ENCODE measurements at places on chromosomes 5 and 9. TPM values are rescaled to one million over a fixed set of nuclear protein-coding genes. Genes with fewer than 3 reads are reported as not detected.

DNA sequence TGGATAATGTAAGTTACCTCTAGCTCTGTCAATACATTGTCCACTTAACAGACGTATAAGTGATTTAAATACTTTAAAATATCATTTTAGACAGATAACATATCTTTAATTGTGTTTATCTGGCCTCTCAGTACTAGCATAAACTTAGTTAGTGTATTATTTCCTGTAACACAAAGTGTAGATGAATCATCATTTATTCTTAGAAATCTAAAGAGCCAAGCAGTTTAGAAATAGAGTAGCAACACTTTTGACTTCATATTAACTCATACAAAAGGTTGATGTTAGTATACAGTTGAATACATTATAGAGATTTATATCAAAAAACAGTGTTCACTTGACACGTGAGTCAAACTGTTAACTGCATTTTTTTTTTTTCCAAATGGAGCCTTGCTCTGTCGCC lies 18.0 kb downstream of the NCBP1 start:
- no peak for DNase-seq

DNA sequence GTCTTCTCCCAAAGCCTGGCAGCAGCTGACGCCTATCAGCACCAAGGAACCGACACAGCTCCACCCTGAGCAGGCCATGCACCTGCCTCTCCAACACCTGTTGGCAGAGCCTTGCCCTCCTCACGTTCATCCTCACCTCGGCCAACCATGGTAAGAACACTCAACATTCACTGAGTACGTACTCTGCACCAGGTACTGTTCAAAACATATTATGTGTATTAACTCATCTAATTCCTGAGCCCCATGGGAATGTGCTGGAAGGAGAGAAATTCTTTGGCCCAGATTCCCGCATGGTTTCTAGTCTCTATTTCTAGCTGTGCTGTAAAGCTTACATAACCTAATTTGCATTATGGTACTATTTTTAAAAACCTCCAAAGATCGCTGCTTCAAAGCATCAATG lies 86.1 kb downstream of the GPR21 start:
- DNase-seq = no peak

DNA sequence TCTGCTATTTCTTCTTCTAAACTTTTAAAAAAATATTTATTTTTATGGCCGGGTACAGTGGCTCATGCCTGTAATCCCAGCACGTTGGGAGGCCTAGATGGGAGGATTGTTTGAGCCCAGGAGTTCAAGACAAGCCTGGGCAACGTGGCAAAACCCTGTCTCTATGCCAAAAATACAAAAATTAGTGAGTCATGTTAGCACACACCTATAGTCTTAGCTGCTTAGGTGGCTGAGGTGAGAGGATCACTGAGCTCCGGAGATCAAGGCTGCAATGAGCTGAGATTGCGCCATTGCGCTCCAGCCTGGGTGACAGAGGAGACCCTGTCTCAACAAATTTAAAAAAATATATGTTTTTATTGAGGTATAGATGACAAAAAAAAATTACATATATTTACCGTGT lies 5.6 kb downstream of the AP3S1 start:
- DNase-seq = no peak

GRCh38 chr9:127707766-127708165 lies 978 bp downstream of the CFAP157 start:
- DNase-seq = no peak

- DNase-seq = no peak
These were observed 269.9 kb downstream of the MEF2C start for GRCh38 chr5:88613051-88613450.

DNA sequence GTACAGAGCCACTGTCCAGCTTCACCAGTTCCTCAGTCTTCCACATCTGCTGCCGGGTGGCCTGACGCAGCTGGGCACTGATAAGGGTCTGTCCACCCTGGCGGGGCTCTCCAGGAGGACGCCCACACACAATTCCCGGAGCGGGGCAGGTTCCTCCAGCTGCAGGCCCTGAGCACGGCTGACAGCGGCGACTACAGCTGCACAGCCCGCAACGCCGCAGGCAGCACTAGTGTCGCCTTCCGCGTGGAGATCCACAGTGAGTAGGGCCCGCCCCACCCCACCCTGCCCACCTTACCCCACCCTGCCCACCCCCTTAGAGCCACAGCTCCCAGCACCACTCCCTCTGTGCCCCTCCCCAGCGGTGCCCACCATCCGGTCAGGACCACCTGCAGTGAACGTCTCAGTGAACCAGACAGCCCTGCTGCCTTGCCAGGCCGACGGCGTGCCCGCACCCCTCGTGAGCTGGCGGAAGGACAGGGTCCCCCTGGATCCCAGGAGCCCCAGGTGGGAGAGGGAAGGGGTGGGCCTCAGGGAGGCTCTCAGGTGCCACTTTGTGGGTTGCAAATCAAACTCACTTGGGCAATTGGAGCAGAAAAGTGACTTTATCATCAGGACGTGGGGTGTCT lies 48.8 kb upstream of the ASS1 start:
- no peak for DNase-seq

DNA sequence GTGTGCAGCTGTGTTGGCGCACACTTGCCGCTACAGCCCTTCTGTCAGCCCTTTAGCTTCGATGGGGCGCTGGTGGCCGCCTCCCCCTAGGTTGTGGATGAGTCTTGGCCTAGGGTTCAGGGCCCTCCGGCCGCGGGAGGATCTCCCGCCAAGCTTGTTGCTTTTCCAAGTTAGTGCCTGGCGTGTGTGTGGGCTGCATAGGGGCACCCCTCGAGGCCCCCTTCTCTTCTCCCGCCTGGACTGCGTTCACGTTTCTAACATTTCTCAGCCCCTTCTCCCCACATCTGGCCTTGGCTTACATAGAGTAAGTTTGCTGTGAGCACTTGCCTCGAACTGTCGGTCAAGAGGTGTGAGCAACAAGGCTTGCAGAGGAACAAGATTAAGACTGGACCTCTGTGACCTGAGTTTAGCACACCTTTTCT lies 413 bp upstream of the OXCT1 start:
- no peak for DNase-seq

DNA sequence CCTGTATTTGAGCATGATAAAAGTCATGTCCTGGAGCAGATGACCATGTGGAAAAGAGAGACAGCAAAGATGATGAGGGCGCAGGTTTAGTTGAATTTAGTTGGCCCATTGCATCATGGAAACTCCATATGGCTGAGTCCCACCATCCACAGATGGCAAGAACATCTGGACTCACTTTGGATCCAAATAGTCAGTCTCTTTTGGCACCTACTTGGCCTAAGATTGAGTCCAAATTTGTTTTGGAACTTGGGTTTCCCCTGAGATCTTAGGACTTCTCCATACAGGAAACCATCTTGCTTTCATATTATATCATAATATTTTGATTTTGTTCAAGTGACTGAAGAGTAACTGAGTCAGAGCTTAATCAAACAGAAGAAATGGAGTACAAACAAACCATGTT lies 217.5 kb downstream of the DRD1 start:
- no peak for DNase-seq

GRCh38 chr5:132476876-132477781 lies 13.4 kb downstream of the IRF1 start:
- DNase-seq = no peak

GRCh38 chr5:80701597-80701996 lies 46.8 kb upstream of the DHFR start:
- DNase-seq = no peak

GRCh38 chr9:116420993-116421538 lies 266.0 kb upstream of the TRIM32 start:
- DNase-seq = no peak

DNA sequence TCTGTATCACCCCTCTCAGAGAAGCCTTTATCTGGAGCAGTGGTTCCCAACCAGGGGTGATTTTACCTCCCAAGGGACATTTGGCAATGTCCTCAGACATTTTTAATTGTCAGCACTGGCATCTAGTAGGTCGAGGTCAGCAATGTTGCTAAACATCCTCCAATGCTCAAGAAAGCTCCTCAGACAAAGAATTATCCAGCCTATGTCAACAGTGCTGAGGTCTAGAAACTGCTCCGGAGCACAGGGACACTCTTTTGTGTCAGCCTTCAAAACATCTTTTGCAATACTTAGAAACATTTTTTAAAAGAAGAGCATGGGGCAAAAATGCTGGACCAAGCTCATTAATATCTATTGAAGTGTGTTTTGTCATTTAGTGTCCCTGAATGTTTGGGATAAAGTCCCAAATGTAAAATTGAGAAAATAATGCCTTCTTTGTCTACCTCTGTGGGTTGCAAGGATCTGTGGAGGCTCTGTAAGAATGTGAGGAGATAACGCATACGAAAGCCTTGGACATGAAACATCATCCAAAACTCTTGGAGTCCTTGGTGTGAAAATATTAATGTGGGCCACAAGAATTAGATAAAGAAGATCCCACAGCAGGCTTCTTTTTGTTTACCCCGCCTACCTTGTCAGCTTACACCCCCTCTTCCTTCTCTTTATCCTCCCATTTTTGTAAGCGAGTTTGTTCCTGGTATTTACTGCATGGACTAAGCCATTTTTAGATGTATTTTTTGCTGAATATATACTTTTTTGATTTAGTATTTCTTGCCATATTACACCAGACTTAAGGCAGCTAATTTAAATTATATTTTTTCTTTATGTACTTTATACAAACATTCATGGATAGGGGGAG lies 193.5 kb downstream of the CD180 start:
- DNase-seq = no peak

DNA sequence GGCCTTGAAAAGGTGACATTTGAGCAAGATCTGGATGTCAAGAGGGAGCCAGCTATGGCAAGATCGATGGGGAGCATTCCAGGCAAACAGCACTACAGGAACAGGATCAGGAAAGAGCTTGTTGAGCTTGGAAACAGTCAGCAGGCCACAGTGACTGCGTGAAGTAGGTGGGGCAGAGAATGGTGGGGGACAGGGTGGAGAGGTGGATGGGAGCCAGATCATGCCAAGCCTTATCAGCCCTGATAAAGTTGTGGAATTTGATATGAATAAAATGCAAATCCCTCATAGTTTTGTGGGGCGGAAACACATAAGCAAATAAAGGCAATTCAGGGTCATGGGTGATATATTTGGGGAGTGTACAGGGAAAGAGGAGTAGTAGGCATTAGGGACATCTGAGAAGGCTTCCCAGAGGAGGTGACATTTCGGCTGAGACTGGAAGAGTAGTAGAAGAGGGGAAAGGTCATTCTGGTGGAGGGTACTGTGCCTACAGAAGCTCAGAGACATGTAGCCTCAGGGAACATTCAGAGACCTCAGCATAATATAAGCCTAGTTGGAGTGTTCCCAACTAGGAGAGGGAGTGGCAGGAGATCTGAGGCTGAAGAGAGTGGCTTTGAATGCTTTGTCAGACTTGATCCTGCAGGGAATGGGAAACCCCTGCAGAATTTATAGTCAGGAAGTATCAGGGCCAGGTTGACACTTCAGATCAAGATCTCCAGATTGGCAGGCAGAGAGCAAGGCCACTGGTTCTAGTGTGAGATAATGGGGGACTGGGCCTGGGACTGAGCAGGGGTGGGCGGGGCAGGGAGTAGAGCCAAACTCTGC lies 9.7 kb upstream of the CYSTM1 start:
- no peak for DNase-seq

DNA sequence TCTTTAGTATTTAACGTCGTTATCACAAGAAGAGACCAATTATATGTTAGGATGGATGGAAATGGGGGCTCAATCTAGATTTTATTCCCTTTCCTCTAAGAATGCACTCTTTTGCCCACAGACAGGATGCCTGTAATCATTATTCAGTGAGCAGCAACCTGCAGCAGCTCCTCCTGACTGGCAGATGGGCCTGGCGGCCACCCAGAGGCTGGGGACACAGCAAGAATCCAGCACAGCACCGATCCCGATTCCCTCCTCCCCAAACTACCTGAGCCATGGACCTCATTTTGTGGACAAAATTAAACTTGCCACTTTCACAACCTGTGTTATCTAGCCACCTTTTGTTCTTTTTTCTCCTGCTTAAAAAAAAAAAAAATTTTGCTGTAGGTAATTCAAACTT lies 101.0 kb downstream of the USP20 start:
- DNase-seq = no peak

- DNase-seq = no peak
These were observed 90.2 kb downstream of the DAPK1 start for GRCh38 chr9:87587864-87588263.

DNA sequence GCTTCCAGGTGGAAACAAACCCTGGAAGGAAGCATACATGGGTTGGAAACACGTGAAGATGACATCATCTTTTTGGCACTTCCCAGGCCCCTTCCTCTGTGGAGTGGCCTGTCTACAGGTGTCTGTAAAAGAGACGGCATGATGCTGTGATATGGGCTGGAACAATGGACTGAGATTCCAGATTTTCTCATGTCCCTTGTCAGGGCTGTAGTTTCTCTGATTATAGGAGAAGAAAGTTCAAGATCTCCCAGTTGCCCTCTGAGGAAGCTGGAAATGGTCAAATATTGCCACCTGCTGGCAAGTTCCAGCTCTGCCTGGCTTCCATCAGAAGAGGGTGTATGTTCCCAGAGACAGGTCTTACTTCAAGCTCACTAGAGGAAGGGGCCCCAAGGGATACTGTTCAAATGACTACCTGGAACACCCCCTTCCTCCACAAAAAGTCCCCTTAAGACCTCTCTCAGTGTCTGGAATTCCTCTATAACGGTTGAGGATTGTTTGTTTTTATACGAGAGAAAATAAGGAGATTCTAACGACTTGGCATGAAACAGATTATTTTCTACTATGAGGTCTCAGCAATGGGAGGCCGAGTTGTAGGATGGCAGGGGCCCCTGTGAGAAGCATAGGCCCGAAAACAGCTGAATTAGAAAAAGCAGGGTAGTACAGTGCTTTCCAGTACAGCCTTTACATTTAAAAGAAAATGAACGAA lies 7.3 kb upstream of the ANXA6 start:
- DNase-seq = no peak

GRCh38 chr9:34501889-34502425 lies 20.8 kb downstream of the ENHO start:
- no peak for DNase-seq

GRCh38 chr5:151005187-151005949 lies 15.0 kb upstream of the GPX3 start:
- DNase-seq = no peak

Gene ENTREP1
- total RNA-seq = 20.2 TPM

Gene MTAP
- 18.1 TPM for total RNA-seq

Gene PCDH12
- 6.7 TPM for total RNA-seq

Gene IL5
- total RNA-seq = not detected

Gene WDR31
- 2.8 TPM for total RNA-seq

Gene FAM163B
- not detected for total RNA-seq

Gene ACOT12
- not detected for total RNA-seq

Gene KIF12
- not detected for total RNA-seq

All from esophagus muscularis mucosa (tissue), 4 donors.